Activated T-cell treated with anti-CD3 and anti-CD28 coated beads, Interleukin-2, amount 50 U/mL, for 4 hours (primary cell): ENCODE measurements at places on chromosomes 1 and 21. TPM values are rescaled to one million over a fixed set of nuclear protein-coding genes. Genes with fewer than 3 reads are reported as not detected.

GRCh38 chr21:18812308-18812707, 408.7 kb upstream of the TMPRSS15 start:
- no peak for DNase-seq

DNA sequence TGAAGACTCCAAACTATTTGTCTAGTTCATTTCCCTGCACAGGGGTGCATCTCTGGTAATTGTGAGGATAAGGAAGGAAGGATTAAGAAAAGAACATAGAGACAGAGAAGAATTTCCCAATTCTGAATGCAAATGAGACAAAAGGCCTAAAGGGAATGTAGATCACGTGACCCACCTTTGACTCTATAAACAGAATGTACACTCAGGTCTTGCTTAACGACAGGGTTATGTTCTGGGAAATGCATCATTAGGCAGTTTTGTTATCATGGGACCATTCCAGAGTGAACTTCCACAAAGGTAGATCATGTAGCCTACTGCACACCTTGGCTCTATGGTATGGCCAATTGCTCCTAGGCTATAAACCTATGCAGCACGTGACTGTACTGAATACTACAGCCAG, 252.3 kb upstream of the ZP4 start:
- DNase-seq = no peak

GRCh38 chr1:165455111-165455510, 10.2 kb upstream of the RXRG start:
- DNase-seq = no peak

GRCh38 chr21:44949779-44950198, 10.0 kb downstream of the SLX9 start:
- DNase-seq = peak; percentile 82

DNA sequence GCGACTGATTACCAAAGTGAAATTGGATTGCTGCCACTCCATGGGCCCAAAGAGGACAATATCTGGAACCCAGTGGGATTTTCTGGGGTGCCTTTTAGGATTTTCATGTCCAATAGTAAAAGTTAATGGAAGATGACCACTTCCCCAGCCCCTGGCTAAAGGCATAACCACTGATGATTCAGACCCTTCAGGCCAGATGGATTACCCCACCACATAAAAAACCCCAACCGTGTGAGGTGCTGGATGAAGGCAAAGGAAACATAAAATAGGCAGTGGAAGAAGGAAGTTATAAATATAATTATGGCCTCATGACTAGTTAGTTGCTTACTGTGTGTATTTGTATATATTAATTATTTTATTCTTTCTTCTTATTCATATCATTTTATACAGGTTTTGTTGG, 40.2 kb upstream of the IL10 start:
- no peak for DNase-seq

DNA sequence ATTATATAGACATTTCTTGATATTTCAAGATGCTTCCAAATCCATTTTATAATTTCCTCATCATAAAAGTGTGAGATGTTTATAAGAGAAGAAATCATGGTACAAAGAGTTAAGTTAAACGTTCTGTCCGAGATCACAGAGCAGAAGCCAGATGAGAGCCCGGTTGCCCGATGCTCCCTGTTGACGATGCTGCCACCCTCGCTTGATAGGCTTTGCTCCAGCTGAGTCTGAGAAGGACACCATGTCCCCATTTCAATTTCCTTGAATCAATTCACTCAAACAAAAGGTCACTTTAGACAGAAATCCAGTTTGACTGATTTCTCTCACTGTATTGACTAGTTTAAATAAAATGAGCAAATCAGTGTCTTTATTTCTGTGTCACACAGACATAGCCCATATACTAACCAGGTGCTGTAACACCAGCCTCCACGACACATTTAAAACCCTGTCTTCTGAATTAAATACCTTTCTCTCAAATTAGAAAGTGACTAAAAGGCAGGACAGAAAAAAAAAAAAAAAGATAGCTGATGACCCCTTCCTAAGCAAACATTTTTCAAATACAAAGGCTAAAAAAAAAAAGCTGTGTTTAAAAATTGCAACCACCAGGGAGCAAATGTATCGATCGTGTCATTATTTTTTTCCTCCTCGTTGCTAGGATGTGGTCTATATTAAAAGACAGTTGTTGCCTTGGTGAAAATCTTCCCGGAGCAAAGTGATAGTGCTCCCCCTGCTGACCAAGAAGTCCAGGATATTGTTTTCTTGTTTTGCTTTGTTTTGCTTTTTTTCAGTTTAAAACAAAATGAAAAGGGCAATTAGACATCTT, 35.2 kb downstream of the DNASE2B start:
- DNase-seq = peak; percentile 39

DNA sequence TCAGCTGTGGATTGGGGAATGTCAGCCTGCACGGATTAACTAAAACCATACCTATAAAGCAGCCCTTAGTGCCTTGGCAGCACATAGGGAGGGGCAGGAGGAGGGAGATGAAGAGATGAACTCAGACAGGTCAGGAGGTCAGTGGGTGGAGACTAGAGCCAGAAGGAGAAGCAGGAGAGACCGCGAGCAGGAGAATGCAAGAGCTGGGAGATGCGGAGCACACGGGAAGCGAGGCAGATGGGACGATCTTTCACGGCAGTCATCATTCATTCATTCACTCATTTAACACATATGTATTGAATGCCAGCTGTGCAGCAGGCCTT, 41.9 kb downstream of the NEK2 start:
- no peak for DNase-seq

DNA sequence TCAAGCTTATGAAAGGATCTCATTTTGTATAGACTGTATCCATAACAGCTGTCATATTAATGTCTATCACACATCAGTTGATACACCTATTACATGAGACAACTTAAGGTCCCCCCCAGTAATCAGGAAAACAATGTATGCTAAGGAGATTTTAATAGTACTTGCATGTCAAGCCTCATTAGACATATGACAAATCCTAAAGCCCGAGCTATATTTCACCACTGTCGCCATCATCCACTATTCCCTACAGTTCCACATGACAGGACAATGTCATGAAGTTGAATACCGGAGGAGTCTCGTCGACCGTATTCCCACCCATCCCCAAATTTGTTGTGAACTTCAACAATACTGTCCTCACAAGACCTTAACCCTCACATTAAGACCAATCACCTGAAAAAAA, 3.4 kb downstream of the HMGN1 start:
- DNase-seq = no peak

DNA sequence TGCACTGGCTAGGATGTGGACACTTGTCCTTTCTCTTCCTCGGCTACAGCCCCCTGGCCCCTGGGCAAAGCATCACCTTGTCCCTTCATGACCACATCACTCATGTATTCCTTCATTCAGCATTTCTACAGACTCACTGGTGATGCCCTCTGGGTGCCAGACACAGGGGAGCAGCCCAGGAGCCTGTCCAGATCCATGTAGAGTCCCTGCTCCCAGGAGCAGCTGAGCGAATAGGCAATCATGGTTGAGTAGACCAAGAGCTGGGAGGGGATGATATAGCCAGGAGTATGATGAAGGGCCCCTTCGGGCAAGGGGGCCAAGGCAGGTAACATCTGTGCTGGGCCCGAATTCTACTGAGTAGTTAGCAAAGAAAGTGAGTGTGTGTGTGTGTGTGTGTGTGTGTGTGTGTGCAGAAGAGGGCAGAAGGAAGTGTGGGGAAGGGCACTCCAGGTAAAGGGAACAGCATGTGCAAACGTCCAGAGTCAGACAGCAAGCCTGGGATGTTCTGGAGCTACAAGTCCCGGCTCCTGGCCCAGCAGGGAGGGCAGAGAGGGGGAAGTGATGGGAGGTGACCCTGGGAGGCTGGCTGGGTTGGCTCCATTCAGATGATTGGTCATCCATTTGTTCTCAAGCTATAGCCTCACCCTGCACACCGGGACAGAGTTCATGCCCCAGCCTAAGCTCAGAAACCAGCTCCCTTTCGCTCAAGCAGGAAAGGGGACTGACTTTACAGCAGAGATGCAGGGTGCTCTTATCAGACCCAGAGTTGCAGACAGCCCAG, 21.0 kb upstream of the PIK3CD start:
- DNase-seq = no peak

The PPFIA4 gene
- 0.82 TPM for total RNA-seq

The CHAF1B gene
- 30.0 TPM for total RNA-seq
